ENCODE measurements at places on chromosomes 1 and 21.
A peak's percentile ranks its signal among the peaks of the same experiment; 100 is the strongest.

DNA sequence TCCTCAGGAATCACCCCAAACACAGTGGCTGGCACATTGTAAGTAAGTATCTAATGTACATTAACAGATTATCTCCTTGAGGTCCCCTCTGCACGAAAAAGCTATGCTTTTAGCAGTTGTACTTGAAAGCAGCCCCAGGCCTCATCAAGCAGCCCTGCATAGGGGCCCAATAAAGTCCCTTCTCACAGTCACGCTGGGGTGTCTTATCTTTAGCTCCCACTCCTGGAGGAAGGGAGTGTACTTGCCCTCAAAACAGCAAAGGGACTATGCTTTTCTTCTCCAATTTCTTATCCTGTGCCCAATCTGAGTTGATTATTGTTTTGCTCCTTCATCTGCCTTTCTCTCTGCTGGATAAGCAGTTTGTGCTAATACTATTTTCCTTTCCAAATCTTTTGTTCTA is 168.8 kb upstream of the PLXNA2 start:
- no peak for DNase-seq

- no peak for DNase-seq
These were observed 107.8 kb upstream of the WNT4 start for GRCh38 chr1:22250724-22251123.

GRCh38 chr1:2545754-2546514 is 10.2 kb upstream of the TNFRSF14 start:
- peak; percentile 45 for DNase-seq

DNA sequence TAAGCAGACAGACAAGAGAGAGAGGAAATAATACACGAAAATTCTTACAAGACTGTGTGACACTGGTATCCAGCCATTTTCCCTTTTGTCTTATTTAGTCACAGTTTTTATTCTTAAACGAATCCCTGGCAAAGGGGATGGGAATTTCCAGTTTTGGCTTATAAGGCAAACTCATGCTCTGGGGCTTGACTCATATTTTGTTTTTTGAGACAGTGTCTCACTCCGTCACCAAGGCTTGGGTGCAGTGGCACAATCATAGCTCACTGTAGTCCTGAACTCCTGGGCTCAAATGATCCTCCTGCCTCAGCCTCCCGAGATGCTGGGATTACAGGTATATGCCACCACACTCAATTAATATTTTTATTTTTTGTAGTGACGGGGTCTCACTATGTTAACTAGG is 31.9 kb downstream of the PTGER3 start:
- DNase-seq: peak; percentile 1

GRCh38 chr1:63701187-63701586 is 72.6 kb upstream of the ROR1 start:
- no peak for DNase-seq

GRCh38 chr1:36708587-36708986 is 225.9 kb upstream of the CSF3R start:
- no peak for DNase-seq

GRCh38 chr1:110345480-110345879 is 6.3 kb downstream of the RBM15 start:
- DNase-seq: no peak

- DNase-seq: no peak
These were observed 3.4 kb upstream of the BMP8A start for GRCh38 chr1:39488012-39488545.

Data from bronchial epithelial cell (primary cell).